Right kidney (tissue), 9 donors: ENCODE measurements at places on chromosomes 16 and 17.

DNA sequence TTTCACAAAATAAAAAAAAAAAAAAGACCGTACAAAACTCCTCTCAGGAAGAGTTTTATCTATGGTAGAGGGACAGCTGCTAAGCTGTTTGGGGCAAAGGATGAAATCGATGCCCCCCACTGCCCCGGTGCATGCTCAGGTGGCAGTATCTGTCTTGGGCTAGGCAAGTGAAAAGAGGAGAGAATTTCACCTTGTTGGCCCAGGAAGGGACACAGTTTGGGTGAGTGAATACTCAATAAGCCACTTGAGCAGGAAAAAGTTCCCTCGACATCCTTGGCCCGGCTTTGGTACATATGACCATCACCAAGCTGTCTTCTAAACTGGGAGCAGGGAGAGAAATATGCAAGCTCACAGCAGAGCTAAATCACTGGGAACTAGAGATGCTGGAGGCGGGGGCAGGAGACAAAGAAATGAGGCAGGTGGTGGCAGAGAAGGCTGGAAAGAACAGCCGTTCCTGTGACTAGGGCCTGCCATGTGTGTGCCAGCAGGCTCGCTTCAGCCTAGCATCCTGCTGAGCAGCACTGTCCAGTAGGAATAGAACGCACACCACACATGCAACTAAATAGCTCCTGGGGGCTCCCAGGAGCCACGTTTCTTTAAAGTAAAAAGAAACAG lies 8.2 kb upstream of the EIF1 start:
- no peak for DNase-seq

DNA sequence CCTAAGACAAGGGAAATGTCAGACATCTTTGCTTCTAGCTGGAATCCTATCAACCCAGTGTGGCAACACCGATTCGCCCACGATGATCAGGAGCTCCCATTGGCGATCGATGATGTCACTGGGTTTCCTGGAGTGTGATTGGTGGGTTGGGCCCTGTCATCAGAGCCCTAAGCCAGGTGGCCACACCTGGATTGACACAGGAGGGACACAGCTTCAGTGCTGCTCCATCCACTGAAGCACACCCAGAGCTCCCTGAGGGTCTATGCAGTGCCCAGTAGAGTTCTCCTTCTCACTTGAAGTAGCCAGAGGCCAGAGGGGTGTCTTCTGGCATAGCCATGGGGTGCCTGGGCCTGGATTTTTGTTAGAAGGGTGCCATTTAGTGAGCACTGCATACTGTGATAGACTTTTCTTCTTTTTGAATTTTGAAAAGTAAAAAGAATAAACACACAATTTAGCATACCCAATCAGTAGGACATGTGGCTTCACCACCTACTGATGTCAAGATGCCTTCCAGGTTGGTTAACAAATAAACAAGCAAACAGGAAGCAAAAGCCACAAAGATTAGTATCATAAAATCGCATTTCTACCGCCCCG lies 77.6 kb downstream of the CMIP start:
- DNase-seq, result no peak

- peak; percentile 51 for DNase-seq
Observed at GRCh38 chr16:1533443-1533951, at the start of gene TMEM204. TMEM204 (plus strand) TSS chr16:1533666; CDS start chr16:1534276, 610 bp downstream.

- no peak for DNase-seq
Observed at GRCh38 chr17:41140360-41141131, at the start of gene KRTAP4-6. KRTAP4-6 (minus strand) TSS chr17:41140544; CDS start chr17:41140487, 57 bp downstream.

GRCh38 chr17:78676412-78677302 lies 99.5 kb upstream of the DNAH17 start:
- no peak for DNase-seq

DNA sequence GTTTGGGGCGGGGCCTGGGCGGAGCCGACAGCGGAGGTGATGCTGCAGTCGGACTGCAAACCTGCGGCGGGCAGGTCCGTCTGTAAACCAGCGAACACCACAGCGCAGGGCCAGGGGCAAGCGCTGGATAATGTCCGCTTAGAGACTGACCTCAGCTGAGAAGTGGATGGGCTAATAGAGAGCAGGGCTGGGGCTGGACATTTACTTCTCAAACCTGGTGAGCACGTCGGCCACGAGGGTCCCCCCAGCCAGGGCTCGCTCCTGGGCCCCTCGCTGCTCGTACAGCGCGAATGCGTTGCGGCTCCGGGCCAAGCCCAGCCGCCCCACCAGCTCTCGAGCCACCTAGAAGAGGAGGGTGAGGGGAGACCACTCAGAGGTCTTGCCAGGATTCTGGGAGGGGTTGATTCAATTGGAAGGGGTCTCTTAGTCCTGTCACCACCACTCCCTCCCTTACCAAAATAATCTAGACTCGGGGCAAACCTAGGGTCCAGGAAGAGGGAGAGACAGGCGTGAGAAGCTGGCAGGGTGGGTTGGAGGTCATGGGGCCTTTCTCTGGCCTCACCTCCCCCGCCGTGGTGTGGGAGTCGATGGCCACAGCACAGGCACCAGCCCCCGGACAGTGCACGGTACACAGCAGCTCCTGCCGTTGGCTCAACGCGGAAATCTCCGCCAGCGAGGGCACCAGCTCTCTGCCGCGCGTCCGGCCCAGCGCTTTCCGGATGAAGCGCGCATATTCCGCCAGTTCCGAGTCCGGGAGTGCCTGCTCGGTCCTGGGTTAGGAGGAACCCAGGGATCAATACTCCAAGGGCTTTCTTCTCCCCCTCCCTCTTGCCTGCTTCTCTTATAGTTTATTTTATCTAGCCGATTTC lies 5.8 kb downstream of the PLEKHH3 start:
- DNase-seq, result no peak

DNA sequence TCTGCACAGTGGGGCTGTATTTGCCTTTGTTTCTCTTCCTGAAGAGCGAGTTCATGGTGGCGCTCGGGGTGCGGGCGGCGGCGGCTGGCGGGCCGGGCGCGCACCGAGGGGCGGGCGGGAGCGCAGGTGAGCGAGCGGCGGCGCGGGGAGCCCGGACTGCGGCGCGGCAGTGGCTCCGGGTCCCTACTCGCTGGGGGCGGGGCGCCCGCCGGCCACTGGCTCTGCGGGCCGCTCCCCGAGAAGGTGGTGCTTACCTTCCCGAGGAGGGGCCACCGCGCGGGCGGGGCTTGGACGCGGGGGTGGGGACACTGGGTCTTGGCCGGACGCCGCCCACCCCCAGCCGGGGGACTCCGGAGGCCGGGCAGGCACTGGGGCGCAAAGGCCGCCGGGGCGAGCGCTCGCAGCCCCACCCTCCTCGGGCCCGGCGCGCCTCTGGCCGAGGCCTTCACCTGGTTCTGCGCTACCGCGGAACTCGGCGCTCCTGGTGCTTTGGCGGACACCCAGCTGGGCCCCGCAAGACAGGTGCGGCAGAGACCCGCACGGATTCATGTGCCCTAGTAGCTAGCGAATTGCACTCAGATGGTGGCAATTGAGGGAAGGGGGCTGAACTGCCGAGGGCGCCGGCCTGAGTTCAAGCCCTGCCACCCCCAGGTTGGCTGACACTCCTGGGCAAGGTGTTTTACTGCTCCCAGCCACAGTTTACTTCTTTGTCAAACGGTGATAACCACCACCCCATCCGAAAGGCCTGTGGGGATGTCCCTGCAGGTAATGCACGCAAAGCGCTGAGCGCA lies at the start of gene PPL:
Gene PPL (minus strand): TSS at position 158 of the 791 bp plus-strand sequence. CDS start 103 bp downstream, at position 55.
- peak; percentile 64 for DNase-seq

DNA sequence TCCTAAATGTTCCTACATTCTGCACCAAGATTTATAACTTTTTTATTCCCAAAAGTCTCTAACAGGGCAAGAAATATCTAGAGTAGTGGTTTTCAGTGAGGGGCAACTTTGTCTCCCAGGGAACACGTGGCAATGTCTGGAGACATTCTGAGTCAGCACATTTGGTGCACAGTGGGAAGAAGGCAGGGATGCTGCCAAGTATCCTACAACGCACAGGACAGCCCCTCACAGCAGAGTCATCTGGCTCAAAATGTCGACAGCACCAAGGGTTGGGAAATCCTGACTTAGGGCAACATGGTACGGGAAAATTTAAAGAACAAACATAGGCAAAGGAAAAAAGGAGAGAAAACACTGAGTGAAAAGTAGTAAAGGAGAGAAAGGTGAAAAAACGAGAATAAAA lies 61.8 kb downstream of the SMG6 start:
- no peak for DNase-seq

GRCh38 chr17:5045496-5045895 lies 10.3 kb upstream of the SLC52A1 start:
- no peak for DNase-seq

DNA sequence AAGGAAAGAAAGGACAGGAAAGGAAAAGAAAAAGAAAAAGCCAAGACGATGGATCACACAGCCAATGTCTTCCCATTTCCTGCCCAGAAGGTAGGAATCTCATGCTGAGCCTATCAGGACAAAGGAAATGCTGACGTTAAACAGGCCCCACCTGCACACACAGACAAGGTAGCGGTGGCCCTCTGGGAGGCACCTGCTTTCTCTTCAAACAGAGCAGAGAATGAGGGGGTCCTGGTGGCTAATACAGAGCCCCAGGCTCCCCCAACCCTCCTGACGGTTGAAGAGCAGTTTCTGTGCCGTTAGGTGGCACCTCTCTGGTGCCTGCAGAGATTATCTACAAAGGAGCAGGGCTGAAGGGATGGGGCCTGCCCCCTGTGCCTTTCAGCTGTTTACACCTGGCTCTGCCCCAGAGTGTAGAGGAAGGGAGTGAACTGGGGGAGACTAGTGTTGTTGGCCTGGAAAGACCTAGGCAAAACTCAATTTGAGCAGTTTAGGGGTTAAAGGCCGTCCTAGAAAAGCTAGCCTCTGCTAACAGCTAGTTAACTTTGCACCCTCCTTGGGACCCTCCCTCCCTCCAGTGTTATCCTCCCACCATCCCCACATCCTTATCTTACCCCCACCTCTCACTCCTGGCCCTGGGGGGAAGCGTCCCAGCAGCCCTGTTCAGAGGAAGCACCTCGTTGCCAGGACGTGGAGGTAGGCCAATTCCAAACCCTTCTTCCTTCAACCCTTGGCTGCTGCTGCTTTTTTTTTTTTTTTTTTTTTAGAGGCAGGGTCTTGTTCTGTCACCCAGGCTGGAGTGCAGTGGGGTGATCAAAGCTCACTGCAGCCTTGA lies 56.3 kb downstream of the ARHGAP27 start:
- no peak for DNase-seq
